AG08396 (cell line): ENCODE measurements at places on chromosomes 13 and 19.

DNA sequence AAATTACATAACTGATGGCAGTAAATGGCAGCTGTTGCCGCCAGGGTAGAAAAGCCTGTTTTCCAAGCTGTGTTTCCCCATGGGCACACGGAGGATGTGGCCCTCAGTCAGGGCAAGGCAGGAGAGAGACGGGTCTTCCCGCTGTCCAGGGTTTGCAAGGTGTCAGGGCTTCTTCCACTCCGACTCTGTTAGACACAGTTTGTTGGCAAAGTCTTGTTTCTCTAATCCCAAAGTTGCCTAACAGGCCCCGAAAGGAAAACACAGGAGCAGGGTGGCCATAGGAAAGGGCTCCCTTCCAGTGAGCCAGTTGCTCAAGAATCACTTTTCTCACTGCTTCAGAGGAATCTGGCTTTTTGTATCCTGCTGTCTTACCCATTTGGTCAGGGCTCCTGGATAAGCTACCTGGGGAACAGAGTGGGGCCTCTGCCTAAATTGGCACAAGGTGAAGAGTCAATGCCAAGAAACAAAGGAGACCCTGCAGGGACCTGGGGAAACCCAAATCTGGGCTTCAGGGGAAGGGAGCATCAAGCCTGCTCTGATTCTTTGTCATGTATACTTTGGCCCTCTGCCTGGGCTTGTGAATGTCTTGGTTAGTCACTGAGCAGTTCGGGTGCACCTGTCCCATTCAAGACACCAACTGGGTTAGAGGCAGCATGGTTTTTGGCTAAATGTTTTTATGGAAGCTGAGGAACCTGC, 29.0 kb upstream of the CXCL17 start:
- DNase-seq: no peak

DNA sequence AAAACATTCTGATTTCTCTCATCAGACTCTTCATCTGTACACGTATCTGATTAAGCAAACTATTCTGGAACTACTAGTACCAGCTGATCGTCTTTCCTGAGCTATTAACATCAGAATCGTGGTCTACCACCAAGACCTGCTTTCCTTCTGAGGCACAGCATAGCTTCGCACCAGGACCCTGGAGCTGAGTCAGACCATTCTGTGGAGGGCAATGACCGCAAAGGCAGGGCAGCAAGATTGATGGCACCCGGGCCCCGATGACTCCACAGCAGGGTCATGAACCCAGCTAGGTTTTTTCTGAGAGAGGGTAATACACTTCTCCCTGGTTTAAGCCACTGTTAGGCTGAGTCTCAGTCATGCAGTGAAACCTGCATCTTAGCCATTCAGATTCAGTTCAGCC, 158.7 kb upstream of the GPR12 start:
- DNase-seq: no peak

- DNase-seq: peak; percentile 63
Measured at GRCh38 chr19:35555301-35556005, 8.0 kb downstream of the ATP4A start.

GRCh38 chr19:46288896-46289588, 7.8 kb upstream of the HIF3A start:
- peak; percentile 79 for DNase-seq

DNA sequence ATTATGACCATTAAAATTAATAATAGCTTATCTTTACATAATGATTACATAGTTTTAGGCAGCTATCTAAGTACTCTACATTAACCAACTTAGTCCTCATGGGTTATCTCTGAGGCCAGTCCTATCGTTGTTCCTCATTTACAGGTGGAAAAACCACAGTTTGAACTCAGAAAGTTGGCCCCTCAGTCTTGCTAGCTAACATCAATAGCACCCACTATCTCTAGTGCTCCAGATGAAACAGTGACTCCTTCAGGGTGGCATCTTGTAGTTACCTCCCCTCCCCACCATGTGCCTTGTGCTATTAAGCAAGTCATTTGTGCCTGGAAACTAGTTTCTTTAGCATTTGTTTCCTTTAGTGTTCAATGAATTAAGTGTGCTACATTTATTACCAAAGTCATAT, 1086.7 kb downstream of the EFNB2 start:
- DNase-seq: no peak

DNA sequence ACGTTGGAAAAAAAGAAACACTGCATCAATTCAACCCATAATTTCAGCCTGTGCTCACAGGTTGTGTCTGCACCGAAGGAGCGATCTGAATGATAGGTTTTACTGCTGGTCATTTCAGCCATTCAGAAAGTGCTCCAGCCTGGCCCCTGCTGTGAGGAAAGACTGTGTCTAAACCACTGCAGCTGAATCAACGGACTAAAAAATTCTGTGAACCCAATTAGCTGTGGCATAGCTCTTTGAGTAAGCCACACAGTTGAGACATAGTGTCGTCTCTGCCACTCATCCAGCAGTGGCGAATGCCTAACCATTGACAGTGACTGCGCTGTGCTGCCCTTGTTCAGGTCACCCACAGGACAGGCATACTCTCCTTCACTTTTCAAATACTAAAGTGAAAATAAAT, 179.8 kb downstream of the COG6 start:
- DNase-seq: no peak

DNA sequence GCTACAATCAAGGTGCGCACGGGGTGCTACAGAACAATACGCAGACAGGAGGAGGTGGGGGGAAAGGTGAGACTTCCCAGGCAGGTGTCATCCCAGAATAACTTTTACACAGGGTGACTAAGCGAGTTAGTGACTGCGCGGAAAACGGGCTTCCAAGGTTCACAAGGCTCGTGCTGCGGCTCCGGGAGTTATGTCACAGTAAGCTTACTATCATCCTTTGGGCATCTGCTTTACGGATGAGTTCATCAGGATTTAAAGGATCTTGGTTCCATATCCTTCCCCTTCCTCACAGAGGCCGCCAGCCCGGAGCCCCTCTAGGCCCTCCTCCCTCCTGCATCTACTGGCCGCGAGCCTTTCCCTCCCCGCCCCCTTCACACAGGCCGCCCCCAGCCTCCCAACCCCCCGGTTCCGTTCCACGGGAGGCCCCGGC, 474 bp upstream of the IFT88 start:
- DNase-seq: no peak

DNA sequence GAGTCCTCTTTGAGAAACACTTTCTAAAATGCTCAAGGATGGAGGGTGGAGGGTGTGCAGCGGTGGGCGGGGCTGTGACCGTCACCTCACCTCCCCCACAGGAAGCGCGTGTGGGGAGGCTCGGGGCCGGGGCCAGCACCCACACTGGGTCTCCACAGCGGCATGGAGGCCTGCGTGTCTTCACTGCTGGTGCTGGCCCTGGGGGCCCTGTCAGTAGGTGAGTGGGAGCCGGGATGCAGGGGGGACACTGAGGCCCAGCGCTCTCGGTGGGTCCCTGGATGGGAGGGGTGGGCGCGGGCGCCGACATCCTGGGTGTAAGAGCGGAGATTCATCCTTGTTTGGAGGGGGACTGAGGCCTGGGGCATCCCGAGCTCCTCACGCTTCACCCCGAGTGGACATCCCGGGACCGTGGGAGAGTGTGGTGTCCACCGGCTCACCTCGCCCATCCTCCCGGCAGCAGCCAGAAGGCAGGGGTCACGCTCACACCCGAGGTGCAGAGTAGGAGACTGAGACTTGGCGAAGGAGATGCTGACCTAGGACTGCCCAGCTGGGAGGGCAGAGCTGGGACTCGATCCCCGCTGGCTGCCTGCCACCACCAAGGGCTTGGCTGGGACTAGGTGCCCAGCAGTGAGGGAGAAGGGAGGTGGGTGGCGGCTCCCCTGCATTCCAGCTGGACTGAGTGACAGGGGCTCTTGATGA, at the start of gene GZMM:
TSS of gene GZMM (plus strand) at position 144 of the 699 bp plus-strand sequence. CDS start at position 163, 19 bp downstream.
- peak; percentile 10 for DNase-seq

DNA sequence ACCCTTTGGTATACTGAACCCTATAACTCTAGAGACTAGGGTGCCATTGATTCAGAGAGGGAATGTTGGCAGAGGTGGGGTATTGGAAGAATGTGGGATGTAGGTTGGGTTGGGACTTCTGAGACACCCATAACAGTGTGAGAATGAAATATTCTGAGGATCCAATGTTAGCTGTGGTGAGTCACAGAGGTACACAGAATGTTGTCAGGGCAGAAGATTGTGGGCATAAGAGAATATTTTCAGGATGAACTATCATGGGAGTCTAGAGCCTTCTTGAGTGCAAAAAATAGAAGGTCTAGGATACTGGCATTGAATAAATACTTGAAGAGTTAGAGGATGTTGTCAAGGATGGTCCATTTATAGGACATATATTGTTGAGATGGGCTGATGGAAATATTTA, 9.0 kb downstream of the KLK13 start:
- DNase-seq: no peak

GRCh38 chr13:74645586-74645985, 511.4 kb upstream of the KLF12 start:
- DNase-seq: no peak

GRCh38 chr13:33846303-33847062, 28.5 kb downstream of the RFC3 start:
- no peak for DNase-seq

GRCh38 chr19:10004617-10005016, 5.7 kb downstream of the COL5A3 start:
- no peak for DNase-seq
